T-helper 2 cell treated with Interferon-gamma antibody and Interleukin-4, amounts not matched to agents 5 μg/mL and 100 μg/mL, for 36 hours (primary cell): ENCODE measurements at places on chromosomes 5 and 9.

GRCh38 chr5:111628901-111629300, 116.6 kb upstream of the STARD4 start:
- no peak for DNase-seq

DNA sequence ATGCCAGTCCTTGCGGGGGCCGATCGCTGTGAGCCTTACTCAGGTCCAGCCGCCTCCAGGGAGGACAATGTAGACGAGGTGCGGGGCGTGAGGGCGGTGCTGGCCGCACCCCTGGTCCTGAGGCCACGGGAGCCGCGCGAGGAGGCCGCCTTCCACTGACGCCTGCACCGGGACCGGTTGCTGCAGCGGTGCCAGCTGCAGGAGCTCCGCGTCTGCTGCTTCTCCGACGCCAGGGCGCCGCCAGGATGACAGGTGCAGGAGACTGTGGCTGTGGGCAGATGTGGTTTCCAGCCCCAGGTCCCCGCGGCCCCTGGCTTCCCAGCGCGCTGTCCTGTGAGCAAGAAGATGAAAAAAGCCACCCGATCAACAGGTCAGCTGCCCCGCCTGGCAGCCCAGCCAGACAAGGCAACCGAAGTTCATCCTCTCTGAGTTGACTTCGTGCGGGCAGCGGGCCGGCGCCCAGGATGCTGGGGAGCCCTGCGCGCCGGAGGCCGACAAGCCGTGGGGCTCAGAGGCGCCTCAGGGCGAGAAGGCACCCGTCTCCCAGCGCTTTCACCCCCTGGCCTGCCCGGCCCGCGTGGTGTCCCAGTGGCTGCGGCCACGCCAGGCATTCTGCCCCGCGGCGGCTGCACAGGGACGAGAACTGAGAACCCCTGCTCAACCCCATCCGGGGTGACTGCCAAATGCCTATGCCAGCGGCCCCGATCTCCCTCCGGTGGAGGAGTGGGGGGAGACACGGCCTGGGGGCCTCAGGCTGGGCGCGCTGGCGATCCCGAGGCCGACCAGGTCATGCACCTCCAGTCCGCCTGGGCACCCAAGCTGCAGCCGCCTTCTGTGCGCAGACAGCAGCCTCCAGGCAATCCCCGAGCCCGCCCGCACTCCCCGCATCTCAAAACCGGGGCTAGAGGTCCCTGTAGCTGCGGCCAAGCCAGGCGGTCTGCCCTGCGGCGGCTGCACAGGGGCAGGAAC, 43.4 kb upstream of the BICD2 start:
- no peak for DNase-seq

- DNase-seq, result peak; percentile 16
Measured at GRCh38 chr9:103991698-103992097, 102.4 kb upstream of the SMC2 start.

GRCh38 chr5:126921241-126922091, 108.9 kb downstream of the MARCHF3 start:
- DNase-seq, result no peak

GRCh38 chr9:127974769-127975261, 6.0 kb downstream of the EEIG1 start:
- DNase-seq, result no peak

DNA sequence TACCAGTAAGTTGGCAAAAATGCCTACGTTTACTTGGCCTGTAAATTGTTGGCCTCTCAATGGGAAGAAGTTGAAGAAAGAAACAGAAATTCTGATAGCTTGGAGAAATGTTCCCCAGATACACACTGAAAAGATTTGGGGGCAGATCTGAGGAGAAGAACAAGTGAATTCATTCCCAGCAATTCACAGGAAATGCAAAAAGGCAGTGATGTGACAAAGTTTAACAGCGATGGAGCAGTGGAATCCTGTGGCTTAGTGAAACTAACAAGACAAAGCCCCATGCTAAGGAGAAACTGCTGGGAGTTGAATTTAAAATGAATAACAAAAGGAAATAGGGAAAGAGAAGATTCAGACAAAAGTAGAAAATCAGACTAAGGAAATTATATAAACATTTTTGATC, 213.2 kb upstream of the EDIL3 start:
- DNase-seq, result no peak

GRCh38 chr5:149002053-149002452, 60.8 kb downstream of the SH3TC2 start:
- no peak for DNase-seq

- DNase-seq, result no peak
Measured at GRCh38 chr5:16902846-16903245, 33.2 kb downstream of the MYO10 start.

- DNase-seq, result no peak
Measured at GRCh38 chr5:66742896-66743247, 146.7 kb downstream of the MAST4 start.

DNA sequence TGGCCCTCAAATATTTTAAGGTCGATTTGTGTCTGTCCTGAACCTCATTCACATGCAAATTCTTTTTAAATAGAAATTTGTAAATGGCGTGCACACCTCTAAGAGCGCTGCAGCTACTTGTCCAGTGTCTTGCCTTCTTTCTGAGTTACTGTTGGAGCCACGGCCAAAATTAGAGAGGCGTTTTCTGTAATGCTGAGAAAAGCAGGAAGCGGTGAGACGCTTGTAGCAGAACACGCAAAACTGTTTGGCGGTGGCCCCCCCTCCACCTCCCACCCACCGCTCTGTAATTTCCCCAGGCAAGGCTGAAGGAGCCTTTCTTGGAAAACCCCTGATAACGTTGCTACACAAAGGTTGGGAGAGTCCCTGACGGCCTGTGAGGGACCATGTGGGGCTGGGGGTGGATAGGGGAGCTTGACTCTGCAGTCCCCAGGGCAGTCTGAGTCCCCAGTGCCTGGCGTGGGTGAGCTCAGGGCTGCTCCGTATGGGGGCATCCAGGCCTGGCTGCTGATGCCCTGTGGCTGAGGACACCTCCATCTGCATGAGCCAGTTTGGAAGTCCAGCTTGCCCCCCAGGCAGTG, 96.5 kb downstream of the GADD45G start:
- DNase-seq, result peak; percentile 90

DNA sequence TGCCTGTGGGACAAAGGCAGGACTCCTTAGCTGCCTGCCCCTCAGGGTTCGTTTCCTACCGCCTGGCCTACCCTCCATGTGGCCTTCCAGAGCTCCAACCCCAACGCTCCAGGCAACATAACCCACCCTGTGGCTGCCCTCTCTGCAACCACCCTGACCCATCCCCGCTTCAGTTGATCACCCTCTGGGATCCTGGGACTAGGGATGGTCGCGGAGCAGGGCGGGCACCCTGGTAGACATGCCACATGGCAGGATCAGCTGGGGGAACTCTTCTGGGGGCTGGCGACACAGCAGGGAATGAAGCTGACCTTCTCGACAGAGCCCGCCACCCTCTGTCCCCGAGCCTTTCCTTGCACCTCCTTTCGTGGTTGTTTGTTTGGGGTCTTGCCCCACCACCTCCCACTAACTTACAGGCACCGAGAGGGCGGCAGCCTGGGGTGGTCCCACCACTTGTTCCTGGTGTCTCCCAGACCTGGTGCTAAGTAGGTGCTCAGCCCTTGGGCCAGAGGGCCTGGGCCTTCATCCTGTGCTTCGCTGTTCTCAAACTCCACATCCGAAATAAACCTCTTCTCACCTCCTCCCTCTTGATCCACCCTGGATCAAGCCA, 243.1 kb downstream of the PBX3 start:
- DNase-seq, result no peak

DNA sequence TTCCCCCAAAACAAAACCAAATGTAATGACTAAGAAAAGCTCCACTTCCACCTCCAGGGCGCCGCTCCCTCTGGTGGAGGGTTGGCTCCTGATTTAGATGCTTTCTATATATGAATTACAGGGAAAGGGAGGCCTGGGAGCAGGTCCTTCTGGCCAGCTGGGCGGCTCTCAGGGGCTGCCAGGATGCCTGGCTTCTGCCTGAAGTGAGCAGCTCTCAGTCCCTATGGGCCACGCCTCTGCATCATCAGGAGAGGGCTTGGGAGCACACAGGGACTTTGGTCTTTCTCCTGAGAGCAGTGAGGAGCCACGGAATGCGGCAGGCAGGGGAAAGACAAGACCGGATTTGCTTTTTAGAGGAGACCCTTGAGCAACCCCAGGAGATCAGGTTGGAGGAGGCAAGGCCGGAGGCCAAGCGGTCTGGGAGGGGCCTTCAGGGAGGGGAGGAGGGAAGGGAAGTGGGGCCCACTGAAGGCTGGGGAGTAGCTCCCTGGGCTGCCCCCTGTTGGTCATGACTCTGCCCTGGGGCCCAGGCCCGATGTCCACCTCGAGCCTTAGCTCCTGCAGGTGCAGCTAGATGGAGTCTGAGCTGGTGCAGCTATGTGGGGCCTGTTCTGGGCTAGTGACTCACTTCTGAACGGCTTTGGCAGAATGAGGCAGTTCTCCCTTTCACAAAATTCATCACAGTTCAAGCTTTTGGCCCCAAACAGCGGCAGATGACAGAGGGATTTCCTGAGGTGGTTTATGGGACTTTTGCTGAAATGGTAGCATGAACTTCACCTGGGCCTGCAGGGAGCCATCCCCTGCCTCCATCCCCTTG, 11.3 kb upstream of the GRHPR start:
- DNase-seq, result peak; percentile 44

DNA sequence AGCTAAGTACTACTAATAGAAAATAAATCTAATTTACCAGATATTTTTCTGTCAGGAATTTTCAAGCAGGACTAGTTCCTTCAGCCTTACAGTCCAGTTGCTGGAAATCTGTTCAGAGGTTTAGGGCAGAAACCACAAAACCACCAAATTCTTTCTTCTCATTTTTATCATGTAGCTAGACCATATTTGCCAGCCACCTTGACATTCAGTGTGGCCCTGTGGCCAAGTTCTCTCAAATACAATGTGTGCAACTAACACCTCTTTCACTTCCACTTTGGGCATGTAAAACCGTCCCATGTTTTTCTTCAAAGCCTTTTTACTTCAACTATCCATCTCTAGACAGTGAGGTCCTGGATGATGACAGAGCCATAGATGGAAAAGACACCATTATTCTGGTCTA, 1133.2 kb upstream of the CDH18 start:
- no peak for DNase-seq

GRCh38 chr5:56358703-56359681, 125.9 kb upstream of the ANKRD55 start:
- no peak for DNase-seq

DNA sequence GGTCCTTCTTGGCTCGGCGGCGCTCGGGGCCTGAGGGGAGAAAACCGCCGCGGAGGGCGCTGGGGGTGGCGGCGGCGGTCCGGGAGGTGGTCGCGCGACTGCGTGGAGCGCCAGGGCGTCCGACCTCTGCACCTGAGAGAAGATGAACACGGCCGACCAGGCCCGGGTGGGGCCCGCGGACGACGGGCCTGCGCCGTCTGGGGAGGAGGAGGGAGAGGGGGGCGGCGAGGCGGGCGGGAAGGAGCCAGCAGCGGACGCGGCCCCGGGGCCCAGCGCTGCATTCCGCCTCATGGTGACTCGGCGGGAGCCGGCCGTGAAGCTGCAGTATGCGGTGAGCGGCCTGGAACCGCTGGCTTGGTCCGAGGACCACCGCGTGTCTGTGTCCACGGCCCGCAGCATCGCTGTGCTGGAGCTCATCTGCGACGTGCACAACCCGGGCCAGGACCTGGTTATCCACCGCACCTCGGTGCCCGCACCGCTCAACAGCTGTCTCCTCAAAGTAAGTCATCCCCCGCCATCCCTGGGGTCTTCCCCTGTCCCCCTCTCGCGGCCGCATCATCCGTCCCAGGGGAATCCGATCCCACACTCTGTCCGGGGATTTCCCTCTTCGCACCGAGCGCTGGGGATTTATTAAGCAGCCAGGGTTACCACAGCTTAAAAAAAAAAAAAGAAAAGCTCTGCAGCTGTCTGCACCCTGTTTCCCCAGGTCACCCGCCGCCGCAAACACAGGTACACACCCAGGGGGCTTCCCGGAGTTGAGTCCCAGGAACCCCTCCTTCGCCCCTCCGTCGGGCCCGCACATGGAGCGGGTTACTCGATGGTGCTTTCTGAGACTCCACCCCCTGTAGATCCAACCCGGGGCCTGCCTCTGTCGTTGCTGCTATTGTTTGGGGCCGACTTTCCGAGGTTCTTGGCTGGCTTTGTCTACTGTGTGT, at the start of gene GTF3C4:
Gene GTF3C4 (plus strand): TSS at position 8 of the 935 bp plus-strand sequence. CDS start 135 bp downstream, at position 143.
- peak; percentile 81 for DNase-seq

DNA sequence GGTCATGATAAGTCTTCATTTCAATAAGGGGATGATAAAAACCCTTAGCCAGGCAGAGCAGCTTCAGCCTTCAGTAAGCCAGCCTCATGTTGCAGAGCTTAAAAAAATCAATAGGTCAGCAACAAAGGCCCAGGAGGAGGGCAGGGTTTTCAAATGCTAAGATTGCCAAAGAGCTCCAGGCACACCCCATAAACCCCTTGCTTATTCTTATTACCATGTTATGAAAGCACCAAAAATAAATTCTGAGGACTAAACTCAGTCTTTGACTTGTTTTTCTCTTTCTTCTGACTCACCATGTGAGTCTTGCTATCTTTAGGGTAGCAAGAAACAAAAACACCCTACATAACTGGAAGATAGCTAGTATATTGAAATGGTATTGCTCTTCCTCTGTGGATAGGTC, 317.1 kb downstream of the KCTD16 start:
- DNase-seq, result no peak

GRCh38 chr9:6759185-6759977, 1.6 kb downstream of the KDM4C start:
- peak; percentile 37 for DNase-seq

- no peak for DNase-seq
Measured at GRCh38 chr9:126667190-126668055, 53.7 kb downstream of the LMX1B start.

- DNase-seq, result no peak
Measured at GRCh38 chr9:69719367-69719766, 40.4 kb downstream of the PTAR1 start.

GRCh38 chr9:36325081-36325828, 67.0 kb upstream of the GNE start:
- DNase-seq, result no peak

DNA sequence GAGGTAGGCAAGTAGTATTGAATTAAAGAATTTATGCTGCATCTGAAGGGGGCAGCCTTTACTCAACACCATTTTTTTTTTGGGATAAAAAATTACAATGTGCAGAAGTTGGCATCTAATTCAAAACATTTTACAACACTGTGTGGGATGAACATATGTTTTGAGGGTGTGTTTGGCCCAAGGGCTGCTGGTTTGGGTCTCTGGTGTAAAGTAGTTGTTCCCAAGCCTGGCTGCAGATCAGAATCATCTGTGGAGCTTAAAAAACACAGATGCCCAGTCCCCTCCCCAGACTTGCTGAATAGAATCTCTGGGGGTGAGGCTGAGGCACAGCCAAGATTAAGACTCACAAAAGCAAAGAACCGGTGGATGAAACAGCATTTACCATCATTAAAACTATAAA, 33.0 kb upstream of the PDZD2 start:
- DNase-seq, result no peak

GRCh38 chr5:157085930-157086329, 22.9 kb downstream of the HAVCR2 start:
- no peak for DNase-seq

DNA sequence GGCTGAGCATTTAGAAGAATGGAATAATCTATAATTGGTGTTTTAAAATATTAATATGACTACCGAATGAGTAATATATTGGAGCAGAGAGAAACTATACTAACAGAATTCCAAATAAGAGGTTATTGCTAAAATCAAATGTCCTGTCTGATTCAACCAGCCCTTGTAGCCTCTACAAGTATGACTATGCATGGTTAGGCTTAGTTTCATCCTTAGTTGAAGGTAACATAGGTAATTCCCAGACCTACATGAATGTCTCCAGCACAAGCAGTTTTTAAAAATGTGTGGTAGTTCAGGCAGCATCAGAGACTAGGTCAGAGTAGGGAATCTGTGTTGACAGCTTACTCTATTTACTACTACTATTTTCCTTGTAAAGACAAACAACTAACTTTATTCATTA, 51.7 kb upstream of the SLC27A6 start:
- no peak for DNase-seq
